ENCODE measurements at places on chromosomes 3 and 15.
A peak's percentile ranks its signal among the peaks of the same experiment; 100 is the strongest.

DNA sequence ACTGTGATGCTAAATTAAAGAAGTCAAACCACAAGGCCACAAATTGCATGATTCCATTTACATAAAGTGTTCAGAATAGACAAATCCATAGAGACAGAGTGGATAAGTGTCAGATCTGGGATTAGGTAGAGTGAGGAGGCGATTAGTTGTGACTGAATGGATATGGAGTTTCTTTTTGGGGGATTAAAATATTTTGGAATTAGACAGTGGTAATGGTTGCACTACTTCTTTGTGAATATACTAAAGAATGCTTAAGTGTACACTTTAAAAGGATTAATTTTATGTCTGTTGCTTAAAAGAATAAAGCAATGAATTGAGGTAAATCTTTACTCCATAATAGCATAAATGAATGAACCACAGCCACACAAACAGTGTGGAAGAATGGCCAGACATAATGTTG is 175.5 kb upstream of the CADM2 start:
- no peak for DNase-seq

DNA sequence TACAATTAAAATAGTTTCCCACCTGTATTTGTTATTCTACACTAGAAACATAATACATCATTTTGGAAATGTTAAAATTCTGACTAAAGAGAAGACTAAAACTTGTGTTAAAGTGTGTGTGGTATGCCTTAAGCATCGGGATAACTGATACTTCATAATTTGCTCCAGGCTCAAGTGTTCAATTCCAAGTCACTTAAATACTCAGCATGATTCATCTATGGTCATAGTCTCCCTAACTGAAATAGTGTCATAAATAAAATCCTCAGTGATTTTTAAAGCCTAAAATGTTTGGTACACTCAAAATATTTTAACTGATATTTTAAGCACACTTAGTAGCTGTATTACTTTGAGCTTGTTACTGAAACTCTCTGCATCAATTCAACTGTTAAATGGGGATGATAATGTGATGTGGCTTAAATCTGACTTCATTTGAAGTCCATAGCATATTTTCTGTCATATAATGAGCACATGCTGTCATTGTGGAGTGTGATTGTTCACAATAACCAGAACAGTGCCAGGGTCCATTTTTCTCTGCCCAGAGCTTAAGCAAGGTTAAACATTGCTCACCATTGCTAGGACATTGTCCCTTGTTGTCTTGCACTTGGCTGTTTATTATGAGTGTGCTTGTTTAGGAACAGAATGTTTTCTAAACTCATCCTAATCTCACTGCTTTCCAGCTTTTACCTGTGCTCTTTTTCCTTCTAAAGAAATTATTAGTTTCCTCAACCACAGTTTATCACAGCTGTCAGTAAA is 122.2 kb downstream of the KLHL25 start:
- no peak for DNase-seq

- no peak for DNase-seq
Observed at GRCh38 chr3:14057701-14058100, 67.0 kb downstream of the CHCHD4 start.

DNA sequence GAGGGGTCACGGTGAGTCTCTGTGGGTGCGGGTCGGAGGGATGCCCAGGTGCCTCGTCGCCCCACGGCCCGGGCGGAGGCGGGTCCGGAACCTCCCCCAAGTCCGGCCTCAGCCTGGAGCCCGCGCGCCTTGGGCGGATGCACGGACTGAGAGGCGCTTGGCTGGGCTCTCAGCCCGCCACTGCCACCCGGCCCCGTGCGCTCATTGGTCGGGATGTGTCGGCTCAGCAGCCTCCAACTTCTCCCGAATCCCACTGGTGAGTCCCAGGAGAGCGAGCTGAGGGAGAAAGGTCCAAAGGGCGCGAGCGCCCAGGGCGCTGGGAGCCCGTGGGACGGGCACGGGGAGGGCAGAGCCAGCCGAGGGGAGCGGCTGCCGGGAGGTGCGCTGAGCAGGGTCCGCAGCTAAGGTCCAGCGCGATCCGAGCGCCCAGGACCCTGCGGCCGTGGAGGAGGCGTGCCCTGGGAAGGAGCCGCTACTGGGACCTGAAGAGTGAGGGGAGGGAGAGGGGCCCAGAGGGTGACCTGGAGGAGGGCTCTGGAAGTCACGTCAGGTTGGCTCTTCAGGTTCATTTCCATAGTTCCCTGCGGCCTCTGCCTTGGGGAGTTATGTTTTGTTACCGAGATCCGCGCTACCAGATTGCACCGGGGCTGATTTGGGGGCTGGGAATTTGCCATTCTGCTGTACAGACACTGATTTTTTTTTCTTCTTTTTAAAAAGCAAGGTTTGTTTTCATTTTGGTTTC is at the start of gene MME:
TSS of gene MME (plus strand) at position 574 of the 742 bp plus-strand sequence. CDS start 3,849 bp downstream, outside the sequence.
- DNase-seq: no peak

GRCh38 chr3:128735884-128736283 is 9.9 kb downstream of the RAB7A start:
- DNase-seq: no peak

DNA sequence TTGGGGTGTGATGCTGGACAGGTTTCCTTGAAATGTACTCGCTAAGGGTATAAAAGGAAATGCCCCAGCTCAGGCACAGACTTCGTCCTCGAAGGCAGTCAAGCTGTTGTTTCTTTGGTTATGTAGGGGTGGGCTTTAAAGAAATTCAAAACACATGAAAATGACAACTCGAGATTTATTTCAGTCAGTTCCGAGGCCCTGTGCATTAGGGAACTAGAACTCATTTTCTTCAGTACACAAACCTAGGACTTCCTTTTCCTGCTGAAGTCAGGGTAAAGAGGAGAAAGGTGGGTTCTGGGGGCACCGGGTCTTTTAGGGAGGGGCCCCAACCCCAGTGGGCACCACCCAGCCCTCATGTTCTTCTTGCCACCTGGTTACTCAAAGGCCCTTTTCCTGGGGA is 7.7 kb downstream of the CCR9 start:
- DNase-seq: no peak

DNA sequence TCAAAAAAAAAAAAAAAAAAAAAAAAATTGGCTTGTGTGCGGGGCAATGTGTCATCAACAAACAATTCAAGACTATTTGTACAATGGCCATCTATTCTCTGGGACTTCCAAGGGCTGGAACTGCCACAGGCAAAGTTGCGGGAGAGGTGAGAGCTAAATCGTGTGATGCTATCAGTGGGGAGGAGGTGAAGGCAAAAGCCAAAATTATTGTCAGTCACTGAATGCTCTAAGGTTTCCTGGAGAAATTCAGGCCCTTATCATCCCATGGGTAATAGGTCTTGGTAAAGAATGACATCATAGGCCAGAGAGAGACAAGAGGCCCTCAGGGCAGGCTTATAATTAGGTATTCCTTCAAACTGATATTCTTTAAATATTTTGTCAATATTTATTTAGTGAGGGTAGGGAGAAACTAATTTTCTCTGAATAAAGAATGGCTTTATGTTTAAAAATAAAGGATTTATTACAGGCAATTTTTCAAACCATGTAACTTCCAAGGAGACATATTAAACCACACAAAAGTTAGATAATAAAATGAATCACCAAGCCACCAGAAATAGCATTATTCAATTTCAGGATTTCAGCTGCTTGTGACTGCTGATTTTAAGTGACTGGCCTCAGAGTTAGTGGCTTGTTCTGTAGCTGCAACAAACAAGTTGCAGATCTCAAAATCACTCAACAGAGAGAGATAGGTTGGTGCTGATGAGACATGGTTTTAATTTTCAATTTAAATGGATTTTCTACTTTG is 226.3 kb upstream of the MRPL3 start:
- no peak for DNase-seq

DNA sequence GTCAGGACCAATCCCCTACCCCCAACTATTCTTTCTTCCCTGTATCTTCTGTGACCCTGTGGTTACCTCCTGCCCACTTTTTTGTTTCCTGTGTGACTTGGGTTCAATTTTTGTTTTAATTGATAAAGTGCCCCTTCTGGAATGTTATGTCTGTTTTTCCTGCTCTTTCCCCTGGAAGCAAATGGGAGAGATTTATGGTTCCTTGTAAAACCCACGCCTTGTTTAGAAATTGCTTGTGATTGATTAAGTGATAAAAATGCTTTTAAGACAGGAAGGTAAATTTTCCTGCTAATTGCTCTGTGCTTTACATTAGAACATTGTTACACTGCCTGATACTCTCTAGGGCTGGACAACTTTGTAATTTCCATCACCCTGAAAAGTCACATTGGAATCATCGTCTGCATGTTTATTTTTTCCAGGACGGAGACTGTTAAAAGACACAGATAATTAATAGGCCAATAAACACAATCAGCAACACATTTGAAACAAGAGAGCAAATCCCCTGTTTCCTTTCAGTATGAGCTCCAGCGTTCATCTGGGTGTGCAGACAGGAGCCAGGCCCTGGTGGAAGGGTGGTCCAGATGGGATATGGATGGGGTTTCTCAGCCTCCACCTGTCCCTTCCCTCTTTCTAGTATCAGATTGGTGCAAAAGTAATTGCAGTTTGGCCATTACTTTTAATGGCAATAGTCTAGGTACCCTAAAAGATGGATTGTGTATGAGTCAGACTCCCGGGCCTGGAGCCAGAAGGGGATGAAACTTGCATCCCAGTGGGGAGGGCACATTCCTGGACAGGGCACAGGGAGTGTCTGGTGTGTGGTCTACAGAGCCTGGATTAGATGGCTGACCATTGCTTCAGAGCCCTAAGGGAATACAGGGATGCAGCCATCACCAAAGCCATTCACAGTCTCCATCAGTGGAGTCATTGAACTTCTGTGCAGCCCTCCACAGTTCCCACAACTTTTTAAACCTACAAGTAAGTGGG is 58.1 kb upstream of the AGBL1 start:
- DNase-seq: no peak

DNA sequence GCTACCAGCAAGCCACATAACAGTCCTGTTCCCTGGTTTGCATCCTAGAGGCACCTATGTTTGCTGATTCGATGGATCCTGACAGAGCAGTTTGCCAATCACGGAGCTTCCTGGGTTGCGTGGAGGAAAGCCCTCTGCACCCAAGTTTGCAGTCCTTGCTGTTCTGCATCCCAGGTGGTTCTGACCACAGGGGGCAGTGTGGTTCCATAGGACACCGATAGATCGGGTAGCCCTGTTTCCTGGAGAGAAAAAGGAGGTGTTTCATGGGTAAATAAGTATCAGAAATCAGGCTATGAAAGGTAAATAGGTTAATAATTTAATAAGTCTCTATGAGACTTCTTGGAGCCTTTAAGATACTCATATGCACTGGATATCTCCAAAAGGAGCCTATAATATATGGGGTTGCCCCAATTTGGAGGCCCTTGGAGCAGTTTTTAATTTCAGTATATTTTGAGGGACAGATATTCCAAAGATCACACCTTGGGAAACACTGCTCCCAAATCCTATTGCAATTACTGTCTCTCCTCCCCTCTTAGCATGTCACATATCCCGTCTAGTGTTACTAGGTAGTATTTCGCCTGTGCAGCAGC is 194.6 kb upstream of the TPM1 start:
- peak; percentile 33 for DNase-seq

GRCh38 chr3:105278688-105279087 is 88.0 kb upstream of the ALCAM start:
- DNase-seq: no peak

DNA sequence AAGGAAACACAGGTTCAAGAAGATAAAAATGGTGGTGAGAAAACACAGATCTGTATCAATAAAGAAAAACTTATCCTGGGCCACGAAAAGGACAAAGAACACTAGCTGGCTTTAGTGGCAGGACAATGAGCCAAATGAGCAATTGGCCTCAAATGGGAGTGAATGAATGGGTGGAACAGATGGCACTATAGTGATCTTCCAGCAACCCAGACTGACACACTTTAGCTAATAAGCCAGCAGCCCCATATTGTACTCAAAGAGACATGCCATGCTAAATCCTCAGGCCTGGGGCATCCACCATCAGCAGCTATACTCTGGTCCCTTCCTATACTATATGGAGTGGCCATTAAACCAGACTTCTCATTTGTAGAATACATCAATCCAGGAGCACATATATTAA is 60.0 kb upstream of the GADL1 start:
- no peak for DNase-seq

DNA sequence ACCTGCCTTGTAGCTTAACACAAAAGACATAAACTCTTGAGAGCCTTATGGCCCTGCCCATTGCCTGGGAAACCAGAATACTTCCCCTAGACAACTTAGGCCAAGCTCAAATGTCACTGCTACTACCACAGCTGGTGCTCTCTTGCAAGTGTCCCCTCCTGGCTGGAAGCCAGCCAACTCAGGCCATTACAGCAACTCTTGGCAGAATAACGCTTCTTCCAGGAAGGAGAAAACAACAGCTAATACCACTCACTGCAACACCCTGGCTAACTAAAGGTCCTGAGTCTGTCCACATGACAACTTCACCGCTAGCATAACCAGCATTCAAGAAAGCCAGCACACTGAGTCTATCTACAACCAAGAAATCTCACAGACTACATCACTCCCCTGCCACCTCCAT is 5.1 kb upstream of the B4GALT4 start:
- DNase-seq: no peak

- DNase-seq: no peak
Observed at GRCh38 chr15:76961268-76962011, 29.9 kb downstream of the RCN2 start.

GRCh38 chr3:59288951-59289350 is 239.1 kb upstream of the CFAP20DC start:
- no peak for DNase-seq

DNA sequence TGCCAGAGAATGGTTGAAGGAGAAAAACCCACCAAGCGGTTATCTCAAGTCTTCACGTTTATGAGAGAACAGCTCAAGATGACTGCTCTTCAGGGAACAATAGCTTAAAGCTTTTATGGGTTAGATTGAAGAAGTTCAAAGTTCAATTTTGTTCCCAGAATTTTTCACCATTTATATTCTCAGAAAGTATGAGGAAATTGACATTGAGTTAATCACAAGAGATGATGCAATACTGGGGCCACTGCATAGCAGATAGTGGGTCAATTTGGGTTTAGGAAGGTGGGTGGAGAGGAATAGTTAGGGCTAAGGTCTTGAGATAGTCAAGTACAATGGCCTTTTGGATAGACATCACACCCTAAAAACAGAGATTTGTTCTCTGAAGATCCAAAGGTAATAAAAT is 539.3 kb downstream of the SQOR start:
- DNase-seq: no peak

DNA sequence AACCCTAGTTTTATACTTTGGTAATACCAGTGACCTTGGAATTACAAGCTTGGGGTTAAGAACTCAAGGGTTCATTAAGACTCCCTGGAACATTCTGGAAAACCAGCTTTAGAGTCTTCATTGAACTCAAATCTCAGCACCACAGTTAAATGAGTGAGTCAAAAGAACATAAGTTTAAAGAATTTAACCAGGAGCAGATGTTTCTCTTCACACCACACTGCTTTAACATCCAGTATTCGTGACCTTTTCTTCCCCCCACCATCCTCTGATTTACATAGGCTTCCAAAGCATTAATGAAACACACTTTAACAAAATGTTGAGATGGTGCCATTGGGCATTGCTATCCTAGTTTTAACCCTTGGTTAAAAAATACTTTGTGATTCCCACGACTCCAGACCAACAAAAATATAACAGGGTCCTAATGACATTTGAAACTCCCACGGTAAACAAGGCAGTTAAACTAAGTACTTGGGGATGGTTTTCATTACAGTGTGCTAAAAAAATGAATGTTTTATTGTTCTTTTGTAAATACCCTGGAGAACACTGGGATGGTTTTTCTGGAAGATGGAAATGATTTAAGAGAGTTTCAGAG is 123.9 kb downstream of the OXNAD1 start:
- no peak for DNase-seq

- no peak for DNase-seq
Observed at GRCh38 chr15:25245801-25246622, 192.8 kb downstream of the UBE3A start.

- no peak for DNase-seq
Observed at GRCh38 chr3:125374501-125374995, 577 bp downstream of the ZNF148 start.

Data from stimulated activated CD4-positive, alpha-beta T cell treated with anti-CD3 and anti-CD28 coated beads, Interleukin-12 subunit alpha, Interleukin-12 subunit beta, amount 100 ng/mL, for 4 hours (primary cell).